ENCODE measurements at places on chromosomes 1 and 21.

DNA sequence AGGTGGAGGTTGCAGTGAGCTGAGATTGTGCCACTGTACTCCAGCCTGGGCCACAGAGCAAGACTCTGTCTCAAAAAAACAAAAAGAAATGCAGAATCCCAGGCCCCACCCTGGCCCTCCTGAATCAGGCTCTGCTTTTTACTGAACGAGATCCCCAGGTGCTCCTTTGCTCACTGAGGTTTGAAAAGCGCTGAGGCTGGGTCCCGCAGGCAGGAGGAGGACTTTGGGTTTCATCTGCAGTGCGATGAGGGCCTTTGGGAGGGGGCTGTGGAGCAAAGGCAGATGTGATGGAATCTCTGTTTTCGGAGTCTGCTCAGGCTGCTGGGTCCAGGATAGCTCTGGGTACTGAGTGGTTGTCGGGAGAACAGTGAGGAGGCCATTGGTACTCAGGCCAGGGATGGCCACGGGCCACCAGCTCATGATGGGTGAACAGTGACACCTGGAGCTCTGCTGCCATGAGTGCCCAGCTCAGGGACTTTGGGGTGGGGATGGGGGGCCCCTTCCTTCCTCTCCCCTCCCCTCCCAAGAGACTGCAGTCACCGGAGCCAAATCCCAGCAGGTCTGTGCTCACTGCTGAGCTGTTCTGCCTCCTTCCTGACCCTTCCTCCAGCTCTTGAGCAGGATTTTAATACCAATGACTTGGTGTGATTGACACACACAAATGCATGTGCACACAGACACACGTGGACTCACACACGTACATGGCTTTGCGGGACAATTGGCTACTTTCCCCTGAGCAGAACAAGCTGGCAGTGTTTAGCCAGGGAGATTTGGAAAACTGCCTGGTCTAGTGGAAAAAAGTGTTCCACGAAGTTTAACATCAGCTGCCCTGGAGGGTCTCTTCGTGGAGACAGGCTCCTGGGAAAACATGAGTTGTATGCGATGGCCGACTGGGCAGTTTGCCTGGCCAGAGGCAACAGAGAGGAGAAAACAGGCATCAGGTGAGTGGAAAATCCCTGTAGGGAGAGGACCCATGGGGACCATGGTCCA lies 3.6 kb upstream of the DHRS3 start:
- no peak for DNase-seq

DNA sequence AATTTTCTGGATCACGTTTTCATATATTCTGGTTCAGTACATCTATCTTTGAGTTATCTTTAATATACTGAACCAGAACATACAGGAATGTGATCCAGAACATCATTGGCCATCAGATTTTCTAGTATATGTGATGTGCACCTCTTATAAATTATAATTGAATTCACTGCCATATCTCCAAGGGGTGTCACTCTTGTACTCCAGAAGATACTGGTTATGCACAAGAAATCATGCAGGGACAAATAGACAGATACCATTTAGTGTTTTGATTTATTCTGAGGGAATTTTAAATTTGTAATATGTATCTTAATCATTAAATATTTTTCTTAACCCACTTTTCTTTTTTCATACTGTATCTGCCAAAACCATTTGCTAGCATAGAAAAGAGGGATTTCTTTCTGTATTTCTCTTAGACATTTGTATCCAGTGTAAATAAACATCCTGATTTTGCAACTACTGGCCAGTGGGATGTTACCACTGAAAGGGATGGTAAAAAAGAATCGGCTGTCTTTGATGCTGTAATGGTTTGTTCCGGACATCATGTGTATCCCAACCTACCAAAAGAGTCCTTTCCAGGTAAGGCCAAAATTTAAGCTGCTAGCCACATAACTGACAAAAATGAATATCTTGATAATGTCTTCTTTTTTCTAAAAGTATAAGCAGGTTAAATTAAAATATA lies 16.7 kb downstream of the FMO3 start:
- DNase-seq, result no peak

DNA sequence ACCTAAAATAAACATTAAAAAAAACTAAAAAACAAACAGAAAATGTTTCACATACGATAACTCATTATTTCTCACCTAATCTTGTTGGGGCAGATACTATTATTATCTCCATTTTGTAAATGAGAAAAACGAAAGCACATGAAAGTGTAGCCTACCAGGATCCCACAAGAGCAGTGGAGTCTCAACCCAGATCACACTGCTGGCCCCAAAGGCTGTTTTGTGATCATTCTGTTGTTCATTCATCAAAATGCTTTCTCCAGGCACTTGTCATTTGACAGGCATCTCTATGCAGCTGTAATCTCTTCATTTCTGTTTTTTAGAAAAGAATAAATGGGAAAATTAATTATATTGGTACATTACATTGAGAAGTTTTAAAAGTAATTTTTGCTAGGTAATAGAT lies 67.5 kb downstream of the AK5 start:
- DNase-seq, result no peak

GRCh38 chr1:209353053-209353452 lies 230.5 kb upstream of the CAMK1G start:
- DNase-seq, result no peak

GRCh38 chr1:201983380-201983805 lies 945 bp downstream of the RNPEP start:
- DNase-seq, result no peak

DNA sequence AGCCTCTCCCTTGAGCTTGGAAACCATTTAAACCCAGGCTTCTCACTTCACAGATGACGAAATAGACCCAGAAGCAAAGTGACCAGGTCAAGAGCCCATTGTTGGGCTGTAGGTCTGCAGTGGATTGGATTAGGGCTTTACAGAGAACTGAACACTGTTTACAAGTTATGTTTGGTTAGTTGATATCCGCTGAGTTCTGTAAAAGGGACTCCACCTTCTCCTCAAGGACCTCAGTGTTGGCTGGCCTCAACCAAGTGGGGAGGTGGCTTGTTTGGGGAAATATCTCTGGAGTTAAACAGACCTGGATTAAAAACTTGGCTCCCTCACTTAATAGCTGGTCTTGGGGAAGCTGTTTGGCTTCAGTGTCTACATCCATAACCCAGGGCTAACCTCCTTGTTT lies 88.1 kb downstream of the UCK2 start:
- DNase-seq, result no peak

DNA sequence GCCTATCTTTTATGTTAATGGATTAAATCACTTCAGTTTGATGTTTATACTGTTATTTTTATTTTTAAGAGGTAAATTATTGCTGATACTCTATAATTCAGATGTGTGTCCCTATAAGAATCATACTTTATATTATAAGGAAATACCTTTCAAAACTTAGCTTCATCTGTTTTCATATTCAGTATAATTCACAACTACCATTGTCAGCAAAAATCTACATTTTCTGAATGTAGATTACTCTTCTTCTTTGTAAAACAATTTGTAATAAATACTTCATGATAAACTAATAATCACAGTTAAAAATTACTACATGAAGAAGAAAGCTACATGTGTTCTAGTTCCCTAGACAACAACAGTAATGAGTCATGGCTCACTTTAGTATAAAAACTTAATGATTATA lies 115.4 kb upstream of the SERTAD4 start:
- no peak for DNase-seq
